ENCODE measurements at places on chromosomes 1 and 21.

DNA sequence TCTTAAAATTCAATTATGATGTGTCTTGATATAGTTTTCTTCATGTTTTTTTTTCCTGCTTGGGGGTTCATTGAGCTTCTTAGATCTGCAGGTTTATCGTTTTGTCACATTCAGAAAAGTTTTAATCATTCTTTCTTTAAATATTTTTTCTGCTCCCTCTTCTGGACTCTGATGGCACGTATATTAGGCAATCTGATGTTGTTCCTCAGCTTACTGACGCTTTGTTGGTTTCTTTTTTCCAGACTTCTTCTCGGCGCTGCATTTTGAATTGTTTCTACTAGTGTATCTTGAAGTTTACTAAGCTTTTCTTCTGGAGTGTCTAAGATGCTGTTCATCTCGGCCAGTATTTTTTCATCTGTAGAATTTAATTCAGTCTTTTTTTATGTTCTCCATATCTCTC, 44.8 kb upstream of the FMOD start:
- DNase-seq = no peak

GRCh38 chr1:61054601-61054993, 27.8 kb upstream of the NFIA start:
- no peak for DNase-seq

- no peak for DNase-seq
Observed at GRCh38 chr1:225746361-225747179, 31.1 kb upstream of the SRP9 start.

DNA sequence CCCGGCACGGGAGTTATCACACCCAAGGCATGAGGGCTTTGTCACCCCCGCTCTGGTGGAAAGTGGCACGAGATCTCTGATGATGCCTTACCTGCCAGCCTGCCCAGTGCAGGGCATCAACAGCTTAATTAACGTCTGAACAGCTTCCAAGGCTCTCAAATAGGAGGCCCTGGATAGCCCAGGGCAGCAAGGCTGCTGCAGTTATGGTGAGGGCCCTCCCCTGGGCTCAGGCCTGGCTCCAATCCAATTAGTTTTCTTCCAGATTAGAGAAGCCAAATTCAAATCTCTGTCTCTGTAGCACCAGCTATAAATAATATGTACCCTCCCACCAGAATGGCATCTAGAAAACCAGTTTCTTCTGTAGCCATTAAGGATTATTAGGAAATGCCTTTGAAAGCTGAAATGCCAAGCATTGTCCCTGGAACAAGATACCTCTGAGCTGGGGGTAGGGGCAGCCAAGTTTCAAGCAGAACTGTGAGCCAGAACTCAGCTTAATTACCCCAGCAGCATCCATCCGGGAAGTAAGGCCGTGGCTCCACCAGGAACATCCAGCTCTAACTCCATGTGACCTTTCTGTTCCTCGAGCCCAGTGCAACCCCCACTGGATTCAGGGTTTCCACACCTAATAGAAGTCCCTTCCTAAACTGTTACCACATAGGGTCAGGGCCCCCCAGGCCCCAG, 12.5 kb downstream of the QSOX1 start:
- DNase-seq = no peak

DNA sequence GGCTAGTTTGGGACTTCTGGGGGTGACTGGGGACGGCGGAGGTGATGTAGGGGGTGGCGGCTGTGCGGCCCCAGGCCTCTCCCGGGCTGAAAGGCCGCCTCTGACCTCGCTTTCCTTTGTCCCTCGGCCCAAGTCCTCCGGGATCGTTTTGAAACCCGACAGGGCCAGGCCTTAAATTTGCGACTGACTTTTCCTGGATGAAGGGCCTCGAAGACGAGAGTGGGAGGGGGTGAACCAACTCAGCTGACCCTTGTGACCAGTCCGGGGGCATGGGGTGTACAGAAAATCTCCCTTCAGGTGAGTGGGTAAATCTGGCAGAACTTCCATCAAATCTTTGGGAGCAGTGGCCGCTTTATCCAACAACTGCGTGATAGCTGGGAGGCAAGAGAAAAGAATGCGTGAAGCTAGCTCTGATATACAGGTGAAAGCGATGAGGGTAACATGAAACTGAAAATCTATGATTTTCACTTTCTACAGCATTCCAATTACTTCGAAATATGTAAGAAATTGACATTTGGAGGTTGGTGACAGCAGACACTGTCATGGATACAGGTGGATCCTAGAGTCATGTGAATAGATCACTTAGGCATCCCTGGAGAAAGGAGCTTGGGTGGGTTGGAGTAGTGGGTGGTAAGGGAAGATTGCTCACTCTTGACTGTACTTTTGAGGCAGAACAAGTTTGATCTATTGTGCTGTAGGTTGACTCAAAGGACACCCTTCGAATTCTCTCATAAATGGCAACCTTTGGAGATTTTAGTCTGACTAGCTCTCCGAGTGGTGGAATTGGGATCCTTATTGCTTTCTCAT, 885 bp downstream of the AHCYL1 start:
- no peak for DNase-seq

DNA sequence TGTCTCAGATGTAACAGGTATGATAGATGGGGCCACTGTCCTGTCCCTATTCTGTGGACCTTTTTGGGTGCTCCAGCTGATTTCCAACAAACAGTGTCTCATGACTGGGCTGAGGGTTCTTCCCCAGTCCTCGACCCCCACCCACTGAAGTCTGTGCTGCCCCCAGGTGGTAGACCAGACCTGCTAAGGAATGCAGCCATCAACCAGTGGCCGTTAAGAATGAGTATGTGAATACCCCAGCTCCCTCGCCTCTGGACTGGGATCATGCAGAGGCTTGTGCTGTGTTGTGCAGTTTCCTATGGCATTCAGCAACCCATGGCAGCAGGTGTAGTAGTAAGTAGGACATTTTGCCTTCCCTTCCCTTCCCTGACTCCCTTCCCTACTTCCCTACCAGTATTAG, 183.1 kb upstream of the KAZN start:
- DNase-seq = no peak

GRCh38 chr1:168428063-168428731, 115.6 kb downstream of the XCL2 start:
- DNase-seq = no peak

DNA sequence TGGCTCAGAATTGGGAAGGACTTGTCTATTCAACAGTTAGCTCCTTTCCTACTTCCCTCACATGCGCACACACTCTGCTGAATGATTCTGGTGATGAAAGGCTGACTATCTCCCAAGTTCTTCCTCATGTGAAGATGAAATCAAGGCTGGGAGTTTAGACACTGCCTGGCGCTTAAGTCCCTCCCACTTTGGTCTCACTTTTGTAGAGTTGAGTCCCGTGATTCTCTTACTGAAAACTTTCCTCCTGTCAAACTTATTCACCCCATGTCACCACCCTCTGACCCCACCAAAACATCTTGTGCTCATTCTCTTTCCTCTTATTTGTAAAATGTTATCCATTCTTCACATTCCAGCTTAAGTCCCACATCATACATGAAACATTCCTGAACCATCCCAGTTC, 8.4 kb upstream of the MRPS6 start:
- DNase-seq = no peak

- DNase-seq = no peak
Observed at GRCh38 chr1:4702932-4703331, 48.5 kb downstream of the AJAP1 start.

DNA sequence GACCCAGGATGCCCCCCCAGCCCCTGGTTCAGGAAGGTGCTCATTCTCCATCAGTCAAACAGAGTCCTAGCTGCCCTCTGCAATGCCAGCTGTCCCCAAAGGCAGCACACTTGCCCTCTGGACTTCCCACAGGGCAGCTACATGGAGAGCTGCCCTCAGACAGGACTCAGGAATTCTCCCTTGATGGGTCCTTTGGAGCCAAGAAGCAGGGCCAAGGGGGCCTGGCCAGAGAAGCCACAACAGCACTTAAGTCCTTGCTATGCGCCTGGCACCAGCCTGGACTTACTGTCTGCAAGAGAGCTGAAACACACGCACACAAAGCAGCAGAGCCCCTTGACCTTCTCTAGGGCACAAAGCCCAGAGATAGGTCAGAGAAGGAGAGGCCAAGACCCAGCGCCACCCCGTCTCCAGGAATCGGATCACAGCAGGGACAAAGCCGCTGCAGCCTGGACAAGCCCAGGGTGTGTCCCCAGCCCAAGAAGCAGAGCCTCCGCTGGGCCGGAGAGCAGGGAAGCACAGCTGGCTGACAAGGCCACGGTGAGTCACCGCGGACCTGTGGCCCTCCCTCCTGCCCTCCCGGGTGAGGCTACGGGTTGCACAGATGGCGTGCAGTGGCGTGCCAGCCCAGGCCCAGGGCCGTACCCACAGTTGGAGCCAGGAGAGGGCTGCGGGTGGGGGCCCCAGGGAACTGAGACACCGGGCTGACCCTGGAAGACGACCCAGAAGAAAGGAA, 1.7 kb downstream of the WNT9A start:
- DNase-seq = no peak

DNA sequence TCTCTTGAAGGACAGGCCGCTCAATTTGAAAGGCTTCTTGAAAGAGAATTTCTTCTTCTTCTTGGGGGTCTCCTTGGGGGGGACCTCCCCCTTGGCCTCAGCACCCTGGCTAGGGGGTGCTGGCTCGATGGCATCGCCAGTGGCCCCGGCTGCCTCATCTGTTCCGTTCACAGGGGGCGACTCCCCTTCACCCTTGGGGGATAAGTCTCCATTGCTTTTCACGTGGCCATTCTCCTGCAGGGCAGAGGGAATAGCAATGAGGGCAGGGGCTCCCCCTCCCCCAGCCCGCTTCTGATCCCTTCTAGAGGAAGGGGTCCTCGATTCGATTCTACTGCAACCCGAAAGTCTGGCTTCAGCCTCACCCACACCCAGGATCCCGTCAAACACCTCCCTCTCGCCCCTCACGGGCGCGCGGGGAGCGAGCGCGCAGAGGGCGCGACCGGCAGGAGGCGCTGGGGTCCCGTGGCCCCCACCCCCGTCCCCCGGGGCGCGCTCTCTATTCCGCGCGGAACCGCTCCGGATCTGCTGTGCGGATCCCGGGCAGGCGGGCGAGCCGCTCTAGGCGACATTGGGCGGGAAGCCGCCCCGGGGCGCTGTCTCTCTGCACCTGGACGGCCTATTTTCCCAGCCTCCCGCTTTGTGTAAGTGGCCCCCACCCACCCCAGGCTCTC, 1.0 kb downstream of the MARCKSL1 start:
- DNase-seq = peak; percentile 69

GRCh38 chr1:22018583-22019559, 17.4 kb downstream of the CELA3A start:
- peak; percentile 99 for DNase-seq

GRCh38 chr1:198904321-198904720, 265.5 kb downstream of the PTPRC start:
- no peak for DNase-seq

GRCh38 chr1:228454238-228454637, 32.9 kb upstream of the RNF187 start:
- DNase-seq = no peak

DNA sequence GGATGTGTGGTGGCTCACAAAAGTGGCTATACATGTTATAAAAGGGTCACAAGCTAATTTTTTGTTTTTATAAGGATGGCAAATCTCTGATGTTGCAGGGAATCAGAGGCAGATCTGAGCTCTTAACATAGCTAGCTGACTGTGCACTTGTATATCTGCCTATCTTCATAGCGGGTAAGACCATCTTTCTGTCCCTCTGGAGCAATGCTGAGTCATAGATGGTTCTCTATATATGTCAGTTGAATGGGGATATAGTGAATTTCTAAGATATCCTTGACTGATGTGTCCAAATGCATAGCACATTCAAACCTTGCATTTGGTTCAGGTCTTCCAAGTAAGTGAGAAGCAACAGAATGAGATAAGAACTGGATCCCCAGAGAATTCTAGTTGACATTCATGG, 272.6 kb upstream of the PROX1 start:
- no peak for DNase-seq

GRCh38 chr1:38612951-38613350, 246.6 kb downstream of the RRAGC start:
- no peak for DNase-seq

DNA sequence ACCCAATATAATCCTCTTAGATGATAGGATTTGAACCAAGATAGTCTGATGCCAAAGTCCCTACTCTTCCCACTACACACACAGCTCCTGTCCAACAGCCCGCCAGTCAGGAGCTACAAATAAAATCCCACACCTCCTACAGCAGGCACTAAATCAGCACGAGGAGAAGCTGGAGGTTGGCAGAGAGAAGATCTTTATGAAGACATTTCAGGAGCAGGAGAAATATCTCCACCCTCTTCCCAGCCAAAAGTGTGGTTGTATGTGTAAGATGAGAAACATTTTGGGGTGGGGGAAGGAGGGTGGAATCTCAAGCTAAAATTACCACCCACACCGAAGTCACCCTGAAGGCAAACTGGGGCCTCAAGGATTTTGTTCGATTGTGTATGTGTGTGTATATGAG, 54.5 kb downstream of the PLXNA2 start:
- DNase-seq = no peak

DNA sequence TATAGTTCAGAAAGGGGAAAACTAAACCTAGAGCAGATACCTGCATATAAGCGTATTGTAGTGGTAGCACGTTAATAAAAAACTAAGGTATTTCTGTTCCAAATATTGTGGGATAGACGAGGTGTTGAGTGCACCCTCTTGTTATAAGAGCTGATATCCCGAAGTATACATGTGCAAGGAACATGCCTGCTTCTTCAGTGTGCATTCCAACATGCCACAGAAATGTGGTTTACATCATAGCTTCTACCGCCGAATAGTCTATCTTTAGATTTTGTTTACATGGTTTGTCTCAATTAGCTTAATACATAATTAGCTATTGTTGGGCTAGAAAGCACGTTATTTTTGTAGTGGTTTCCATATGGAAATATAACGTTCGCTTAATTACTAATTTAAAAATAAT, 2.2 kb downstream of the CHRM3 start:
- DNase-seq = no peak

DNA sequence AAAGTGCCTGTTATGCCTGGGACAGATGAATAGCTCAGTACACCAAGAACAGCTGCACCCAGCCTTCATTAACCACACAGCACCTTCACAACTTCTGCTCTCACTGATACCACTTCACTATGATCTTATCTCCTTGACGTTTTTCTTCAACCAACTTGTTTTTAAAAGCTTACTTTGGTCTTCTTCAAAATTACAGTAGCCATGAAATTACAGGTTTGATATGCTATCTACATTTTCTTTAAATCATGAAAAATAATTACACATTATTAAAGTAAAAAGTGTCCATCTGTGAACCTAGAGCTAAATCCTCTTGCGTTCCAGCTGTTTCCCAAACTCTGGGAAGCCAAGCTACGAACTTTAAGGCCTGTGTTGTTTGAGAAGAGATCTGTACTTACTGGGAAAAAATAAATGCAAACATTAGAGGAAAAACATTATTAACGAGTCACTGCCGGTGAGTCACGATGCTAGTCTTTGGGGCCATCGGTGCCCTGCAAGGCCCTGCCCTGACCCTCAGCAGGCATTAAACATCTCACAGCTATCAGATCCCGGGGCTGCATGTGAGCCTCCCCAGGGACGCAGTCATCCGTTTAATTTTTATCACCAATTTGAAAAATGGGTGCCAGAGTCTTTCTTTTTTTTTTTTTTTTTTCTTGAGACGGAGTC, 56.3 kb upstream of the GPR153 start:
- DNase-seq = no peak

GRCh38 chr1:95518310-95518709, 284.3 kb downstream of the RWDD3 start:
- no peak for DNase-seq

GRCh38 chr1:208179263-208179816, 64.8 kb downstream of the PLXNA2 start:
- DNase-seq = no peak

- DNase-seq = no peak
Observed at GRCh38 chr1:99691175-99691574, 45.3 kb downstream of the PALMD start.

GRCh38 chr1:49576327-49576901, 447.3 kb downstream of the AGBL4 start:
- DNase-seq = no peak

- no peak for DNase-seq
Observed at GRCh38 chr1:8416881-8417280, 99.0 kb downstream of the SLC45A1 start.

All from CD14-positive monocyte (primary cell).